ENCODE measurements at places on chromosomes 2 and 18. TPM values are rescaled to one million over a fixed set of nuclear protein-coding genes. Genes with fewer than 3 reads are reported as not detected.

- no peak for ATAC-seq
Observed at GRCh38 chr2:86672027-86672545, 48.0 kb upstream of the RMND5A start.

DNA sequence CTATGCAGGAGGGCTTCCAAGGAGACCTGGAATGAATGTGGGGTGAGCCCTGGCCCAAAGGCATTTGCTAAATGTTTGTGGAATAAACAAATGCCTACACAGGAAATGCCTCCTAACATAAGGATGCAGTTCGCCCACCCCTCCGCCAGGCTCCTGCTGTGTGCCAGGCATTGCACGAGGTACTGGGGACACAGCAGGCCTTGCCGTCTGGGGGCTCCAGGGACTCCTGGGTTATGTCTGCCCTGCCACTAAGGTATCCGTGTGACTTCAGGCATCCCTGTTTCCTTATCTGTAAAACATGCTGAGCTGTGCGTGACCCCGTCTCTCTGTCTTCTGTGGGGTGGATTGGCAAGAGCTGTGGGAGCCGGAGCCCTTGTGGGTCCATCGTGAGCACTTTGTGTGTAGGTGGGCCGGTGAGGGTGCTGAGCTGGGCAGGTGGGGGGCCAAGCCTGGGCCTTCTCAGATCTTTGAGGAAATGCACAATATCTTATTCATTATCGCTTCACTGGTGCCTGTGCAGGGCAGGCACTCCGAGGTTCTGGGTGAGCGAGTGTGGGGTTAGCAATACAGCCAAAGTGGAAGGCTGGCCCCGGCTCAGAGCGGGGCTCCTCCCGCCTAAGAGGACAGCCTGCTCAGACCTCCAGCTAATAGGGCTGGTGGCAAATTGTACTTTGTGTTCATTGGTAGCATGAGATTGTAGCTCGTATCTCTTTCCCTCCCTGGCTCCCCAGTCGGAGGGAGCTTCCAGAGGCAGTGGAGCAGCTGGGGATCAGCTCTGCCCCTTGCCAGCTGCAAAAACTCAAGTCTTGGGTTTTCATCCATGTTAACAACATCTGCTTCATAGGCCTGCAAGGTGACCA lies 126.8 kb downstream of the GLI2 start:
- ATAC-seq: no peak

Gene MAP3K19
- 0.34 TPM for total RNA-seq

Gene ABCG5
- 0.50 TPM for total RNA-seq

Gene NFATC1
- total RNA-seq: 21.3 TPM

DNA sequence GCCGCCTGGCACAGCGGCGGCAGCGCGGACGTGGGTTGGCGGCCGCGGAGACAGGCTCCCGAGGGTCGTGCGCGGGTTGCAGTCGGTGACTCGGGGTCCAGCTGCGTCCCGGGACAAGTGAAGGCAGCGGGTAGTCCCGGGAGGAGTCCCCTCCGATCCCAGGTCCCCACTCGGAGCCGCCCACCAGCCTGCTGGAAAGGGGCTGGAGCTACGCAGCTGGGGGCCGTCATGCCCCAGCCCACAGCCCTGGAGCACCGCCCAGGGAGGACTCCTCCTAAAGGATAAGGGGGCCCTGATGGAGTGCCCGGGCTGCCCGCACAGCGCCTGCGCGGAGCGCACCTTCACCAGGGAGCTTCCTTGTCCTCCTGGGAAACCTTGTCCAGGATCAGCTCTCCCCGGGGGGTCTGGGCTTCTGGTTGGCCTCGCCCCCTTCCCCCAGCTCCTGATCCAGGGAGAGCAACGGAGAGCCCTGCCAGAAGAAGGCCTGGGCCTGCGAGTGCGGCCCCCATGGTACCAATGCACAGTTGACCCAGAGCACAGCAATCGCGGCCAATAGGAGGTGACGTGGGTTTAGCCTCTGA lies 25.9 kb upstream of the ALPP start:
- ATAC-seq: no peak

DNA sequence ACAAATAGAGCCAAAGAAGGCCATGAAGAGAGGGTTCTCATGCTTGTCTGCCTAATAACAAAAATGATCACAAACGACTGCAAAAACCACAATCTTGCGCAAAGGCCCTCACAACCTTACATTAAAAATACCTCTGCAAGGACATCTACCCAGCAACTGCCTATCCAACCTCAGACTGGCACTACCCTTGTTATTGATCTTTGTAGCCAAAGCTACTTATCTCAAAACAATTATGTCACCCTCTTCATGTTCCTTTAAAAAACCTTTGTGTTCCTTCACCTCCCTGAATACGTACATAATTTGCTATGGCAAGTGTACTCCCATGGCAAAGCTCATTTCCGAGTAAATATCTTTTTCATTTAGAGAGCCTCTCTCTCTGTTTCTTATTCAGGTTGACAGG lies 44.1 kb downstream of the TMEM163 start:
- no peak for ATAC-seq

GRCh38 chr2:43314299-43314927 lies 88.0 kb upstream of the ZFP36L2 start:
- ATAC-seq: no peak

DNA sequence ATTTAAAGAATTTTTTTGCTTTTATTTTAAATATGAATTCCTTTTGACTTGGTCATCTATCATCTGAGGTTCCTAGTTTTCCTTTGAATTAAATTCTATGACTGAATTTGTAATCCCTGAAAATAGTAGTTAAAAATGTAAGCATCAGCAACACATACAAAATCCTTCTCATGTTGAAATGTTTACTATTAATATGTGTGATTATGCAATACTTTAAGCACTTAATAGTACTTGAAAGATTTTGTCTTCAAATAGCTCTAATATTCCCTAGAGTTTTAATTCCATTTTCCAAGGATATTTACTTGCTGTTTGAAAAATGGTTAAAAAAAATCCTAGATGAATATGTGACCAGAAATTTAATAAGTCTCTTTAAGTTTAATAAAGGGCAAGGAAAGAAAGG lies 26.6 kb upstream of the SPATS2L start:
- no peak for ATAC-seq

Gene GREB1
- 7.7 TPM for total RNA-seq

- ATAC-seq: no peak
Observed at GRCh38 chr2:162233197-162233596, 10.0 kb downstream of the FAP start.

DNA sequence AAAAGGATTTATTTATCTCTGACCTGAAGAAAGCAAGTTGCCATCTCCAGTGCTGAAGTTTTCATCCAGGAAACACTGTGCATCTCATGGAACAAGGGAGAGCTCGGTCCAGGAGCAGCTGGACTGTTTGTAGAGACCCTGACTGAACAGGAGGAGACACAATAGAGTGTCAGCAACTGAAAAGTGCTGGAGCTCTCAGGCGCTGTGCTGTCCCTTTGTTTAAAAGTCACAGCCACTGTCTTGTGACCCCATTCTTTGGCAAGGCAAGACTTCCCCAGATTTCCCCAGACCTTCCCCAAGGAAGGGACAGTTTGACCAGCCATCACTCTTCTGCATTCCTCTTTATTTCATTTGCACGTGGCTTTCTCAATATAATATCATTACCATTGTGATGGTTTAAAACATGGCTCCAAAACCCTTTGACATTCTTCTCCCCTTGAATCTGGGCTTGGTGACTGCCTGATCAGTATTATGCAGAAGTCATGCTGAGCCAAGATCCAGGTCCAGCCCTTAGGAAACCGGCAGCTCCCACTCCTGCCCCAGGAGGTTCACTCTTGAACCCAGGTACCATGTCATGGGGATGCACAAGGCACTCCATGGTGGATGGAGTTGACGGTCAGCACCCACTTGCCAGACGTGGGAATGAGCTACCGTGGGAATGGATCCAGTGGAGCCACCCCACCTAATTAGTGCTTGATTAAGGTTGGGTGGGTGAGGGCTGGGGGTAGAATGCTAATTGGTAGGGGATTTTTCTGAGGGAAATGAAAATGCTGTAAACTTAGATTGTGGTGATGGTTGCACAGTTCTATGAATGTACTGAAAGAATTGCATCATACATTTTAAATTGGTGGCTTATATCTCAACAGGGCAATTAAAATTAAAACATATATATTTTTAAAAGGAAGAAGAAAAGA lies 497.9 kb upstream of the RAB6C start:
- ATAC-seq: no peak
